ENCODE measurements at places on chromosomes 2 and 18.

DNA sequence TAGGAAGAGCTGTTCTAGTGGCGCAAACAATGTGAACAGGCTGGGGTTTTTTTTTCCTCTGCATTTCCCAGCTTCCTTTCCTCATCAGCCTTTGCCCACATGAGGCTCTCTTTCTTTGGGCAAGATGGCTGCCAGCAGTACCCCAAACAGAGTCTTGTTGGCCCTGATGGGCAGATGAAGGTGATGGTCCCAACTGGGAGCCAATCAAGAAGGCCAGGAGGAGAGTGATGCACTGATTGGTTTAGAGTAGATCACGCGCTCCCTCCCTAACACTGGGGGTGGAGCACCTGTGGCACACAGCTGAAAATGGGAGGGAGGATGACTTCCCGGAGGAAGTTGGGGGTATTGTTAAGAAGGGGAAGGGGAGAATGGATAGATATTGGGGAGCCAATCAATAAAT, 96.3 kb upstream of the FZD7 start:
- no peak for DNase-seq

- peak; percentile 15 for DNase-seq
Measured at GRCh38 chr2:169361706-169362117, 622 bp downstream of the LRP2 start.

- DNase-seq: no peak
Measured at GRCh38 chr2:143808166-143808565, 678.9 kb downstream of the ARHGAP15 start.

- DNase-seq: no peak
Measured at GRCh38 chr2:147273628-147274027, 571.2 kb upstream of the ACVR2A start.

GRCh38 chr2:20962939-20963557, 80.8 kb downstream of the APOB start:
- peak; percentile 53 for DNase-seq

DNA sequence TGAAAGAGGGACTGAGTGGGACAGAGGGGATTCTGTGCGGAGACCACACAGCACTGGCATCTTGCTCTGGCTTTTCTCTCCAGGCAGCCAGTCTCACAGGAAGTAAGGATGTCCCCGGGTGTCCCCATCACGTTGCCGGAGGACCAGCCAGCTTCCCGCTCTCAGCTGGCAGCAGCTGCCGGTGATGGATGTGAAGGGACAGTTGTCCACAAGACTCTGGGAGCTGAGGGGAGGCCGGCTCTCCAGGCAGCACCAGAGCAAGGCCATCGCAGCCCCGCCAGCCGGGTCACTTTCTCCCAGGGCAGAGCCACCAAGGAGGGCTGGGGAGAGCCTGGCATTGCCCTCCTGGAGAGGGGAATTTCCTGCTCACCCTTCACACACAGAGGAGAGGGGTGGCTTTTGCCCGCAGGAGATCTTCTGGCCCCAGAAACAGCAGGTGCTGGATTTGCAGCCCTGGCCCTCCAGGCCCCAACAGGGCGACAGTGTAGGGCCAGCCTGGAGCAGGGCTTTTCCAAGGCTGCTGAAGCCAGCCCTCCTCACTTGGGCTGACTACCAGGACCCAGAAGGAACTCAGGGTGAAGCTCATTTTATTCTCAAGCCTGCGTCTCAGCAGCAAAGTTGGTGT, 24.0 kb upstream of the B3GNT7 start:
- DNase-seq: no peak

DNA sequence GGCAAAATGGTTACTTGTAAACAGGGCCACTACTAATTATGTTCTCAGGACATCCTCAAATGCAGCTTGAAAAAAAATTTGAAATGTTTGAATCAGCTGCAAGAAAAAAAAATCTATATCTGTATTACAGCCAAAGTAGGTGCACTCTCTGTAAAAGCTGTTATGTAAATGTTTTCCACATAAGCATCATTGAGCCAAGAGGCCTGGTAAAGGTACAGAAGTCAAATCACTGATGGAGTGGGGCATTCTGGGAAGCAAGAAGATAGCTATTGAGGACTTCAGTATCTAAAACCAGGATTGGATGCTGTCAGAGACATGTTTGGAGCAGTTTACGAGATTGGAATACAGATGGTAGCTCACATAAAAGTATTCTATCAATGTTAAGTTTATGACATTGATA, 80.3 kb downstream of the MAPRE2 start:
- no peak for DNase-seq

- no peak for DNase-seq
Measured at GRCh38 chr2:74959106-74959751, 786 bp downstream of the POLE4 start.

DNA sequence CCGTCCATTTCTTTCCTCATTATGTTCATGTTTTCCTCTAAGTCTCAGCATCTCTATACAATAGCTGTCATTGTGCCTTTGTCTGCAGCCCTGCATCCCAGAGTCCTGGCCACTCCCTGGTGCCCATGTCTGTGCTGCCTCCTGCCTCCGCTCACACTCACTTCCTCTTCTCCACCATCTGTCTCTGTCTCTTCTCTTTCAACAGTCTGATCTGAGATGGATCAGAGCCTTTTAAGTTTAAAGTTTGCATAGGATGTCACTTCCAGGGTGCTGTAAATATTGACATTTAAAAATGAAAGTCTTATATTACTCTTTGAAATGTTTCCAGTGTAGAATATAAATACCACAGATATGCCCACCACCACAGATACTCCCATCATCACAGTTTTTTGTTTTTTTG, 42.7 kb downstream of the UBE2F start:
- no peak for DNase-seq

GRCh38 chr2:88628571-88628939, 1.3 kb upstream of the EIF2AK3 start:
- DNase-seq: no peak

GRCh38 chr2:188318161-188318749, 26.6 kb downstream of the GULP1 start:
- DNase-seq: no peak

GRCh38 chr2:620004-620403, 57.2 kb downstream of the TMEM18 start:
- DNase-seq: no peak

DNA sequence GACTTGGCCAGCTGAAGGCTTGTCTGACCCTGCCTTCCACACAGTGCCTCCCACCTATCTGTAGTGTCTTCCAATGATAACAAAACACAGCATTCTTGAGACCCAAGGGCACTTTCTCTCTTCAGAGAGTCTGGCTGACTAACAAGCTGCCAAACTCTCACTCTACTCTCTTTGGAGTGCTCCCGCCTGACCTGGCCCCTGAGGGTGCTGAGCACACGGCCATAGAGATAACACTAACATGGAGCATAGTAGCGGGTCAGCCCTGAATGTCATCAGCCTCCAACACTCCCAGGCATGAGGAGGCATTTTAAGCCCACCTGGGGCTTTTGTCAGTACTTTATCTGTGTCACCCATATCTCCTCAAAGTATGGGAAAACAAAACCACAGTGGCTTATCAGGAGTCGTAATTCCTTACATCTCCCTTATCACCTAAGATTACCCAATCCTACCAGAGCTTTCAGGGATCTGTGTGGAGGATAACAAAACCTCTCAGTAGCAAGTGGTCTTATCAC, 160.3 kb upstream of the TCF4 start:
- no peak for DNase-seq

DNA sequence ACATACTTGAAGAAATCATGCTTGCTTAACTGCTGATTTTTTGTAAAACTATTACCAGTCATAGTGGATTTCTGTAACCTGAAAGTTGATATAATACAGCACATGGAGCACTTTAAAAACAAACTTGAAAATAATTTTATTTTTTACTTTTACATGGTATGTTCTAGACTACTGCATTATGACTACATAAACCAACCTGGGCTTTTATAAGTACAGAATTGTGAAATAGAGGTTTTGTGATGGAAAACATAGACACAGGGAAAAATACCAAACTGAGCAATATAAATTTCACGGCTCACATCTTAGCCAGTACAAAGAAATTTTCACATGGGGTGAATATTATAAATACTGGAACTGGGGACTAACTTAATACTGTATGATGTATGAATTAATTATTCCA, 59.3 kb upstream of the CTIF start:
- DNase-seq: no peak

GRCh38 chr2:63669596-63669995, 80.8 kb downstream of the MDH1 start:
- no peak for DNase-seq

DNA sequence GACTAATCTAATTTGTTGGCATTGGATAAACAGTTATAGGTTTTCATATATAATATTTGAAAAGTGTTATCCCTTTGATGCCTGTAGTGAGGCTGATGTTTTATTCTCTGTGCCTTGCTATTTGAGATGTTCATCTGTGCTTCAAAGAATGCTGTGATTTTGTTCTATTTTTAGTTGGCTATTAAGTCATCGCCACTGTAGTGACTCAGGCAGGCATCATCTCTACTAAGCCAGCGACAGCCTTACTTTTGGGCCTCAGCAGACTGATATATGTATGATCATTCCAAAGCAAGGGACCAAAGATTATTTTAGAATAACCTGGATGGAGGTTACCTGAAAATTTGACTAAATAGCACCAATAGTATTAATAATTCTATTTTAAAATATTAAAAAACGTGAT, 1674.5 kb upstream of the NXPH2 start:
- DNase-seq: peak; percentile 84

DNA sequence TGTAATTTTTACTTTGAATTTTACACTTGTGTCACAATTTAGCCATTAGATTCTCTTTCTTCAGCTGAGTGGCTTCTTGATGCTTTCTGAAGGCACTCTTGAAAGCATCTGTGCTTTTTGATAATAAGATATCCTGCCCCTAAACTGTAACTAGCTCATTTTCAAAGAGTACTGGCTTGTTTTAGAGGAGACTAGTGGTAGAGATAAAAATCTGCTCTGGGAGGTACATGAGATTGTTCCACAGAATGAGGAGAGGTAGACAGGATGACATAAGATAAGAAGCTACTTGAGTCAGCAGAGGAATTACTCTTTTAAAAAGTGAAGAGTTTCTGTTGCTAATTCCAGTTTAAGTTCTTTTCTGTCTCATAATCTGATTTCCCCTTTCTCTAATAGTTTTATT, 10.6 kb downstream of the PLEKHB2 start:
- no peak for DNase-seq

GRCh38 chr2:38187541-38188011, 111.6 kb upstream of the CYP1B1 start:
- peak; percentile 51 for DNase-seq

GRCh38 chr2:25085761-25086560, 44.1 kb downstream of the EFR3B start:
- DNase-seq: no peak

- DNase-seq: no peak
Measured at GRCh38 chr2:46569061-46569560, 89.7 kb downstream of the TMEM247 start.

DNA sequence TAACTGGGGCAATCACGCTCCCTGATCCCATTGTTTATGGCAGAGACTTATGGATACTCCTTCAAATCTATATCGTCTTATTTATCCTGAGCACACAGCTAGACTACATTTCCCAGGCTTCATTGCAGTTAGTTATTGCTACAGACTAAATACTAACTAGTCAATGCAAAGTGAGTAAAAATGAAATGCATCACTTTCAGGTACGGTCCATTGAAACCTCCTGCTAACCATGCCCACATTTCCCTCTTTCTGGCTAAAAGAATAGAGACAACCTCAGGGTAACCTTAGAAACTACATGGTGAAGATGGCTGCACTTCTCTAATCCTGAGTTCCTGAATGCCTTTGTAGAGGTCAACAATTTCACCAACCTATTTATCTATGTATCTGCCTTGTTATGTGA, 437.4 kb downstream of the EPHA4 start:
- no peak for DNase-seq

- no peak for DNase-seq
Measured at GRCh38 chr2:129457277-129457818, 522.1 kb upstream of the RAB6C start.

DNA sequence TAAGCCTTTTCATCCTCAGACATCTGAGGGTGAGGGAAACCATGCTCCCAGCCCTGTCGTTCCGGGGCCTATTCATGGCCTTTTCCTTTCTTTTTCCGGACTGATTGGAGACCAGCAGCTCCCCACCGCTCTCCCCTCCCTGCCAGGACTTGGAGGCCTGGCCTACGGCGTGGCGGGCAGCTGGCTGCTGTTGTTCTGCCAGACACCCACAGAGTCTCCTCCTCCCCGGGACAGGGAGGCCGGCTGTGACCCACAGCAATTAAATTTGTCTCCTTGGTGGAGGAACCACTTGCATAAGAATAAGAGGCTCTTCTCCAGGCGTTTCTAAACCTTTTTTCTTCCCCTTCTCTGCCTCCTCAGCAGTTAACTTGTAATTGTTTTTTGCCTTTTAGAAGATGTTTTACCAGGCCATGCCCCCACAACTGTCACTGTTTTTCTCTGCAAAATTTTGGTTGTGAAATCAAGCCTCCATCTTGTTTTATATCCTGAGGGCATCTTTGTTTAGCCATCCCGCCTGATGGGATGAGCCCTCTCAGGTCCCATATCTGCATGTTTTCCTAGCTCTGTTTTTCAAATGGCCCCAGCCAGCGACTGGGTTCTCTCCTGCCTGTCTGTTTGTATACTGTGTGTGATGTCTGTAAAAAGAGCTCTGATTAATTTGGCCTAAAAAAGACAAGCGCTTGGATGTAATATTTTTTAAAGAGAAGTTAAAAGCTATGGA, 1060.0 kb upstream of the DDX18 start:
- DNase-seq: no peak

DNA sequence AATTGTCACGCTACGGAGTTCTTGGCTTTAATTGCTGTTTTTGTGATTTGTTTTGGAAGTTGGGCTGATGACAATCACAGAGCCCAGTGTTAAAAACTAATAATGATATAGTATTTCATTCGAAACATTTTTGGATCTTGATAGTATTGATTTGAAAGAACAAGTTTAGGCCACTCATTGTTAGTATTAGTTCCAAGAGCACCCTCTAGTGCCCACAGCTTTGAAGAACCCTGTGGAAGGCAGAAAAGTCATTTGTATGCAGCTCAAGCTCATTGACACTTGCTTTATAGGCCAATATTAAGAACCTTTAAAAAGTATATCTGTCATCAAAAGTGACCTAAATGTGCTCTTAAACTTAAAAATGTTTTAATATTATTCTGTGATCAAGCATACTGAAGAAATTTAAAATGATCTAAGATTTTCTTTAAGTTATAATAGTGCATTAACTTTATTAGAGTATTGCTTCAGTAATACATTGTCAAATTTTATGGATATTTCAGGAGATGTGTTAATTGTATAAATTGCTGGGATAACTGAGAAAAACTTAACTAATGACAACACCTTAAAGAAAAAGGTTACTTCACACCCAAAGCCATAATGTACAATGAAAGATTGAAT, 191.0 kb downstream of the GRB14 start:
- DNase-seq: peak; percentile 60

- DNase-seq: no peak
Measured at GRCh38 chr2:1407950-1408675, 5.2 kb upstream of the TPO start.

GRCh38 chr2:36169843-36170242, 185.7 kb upstream of the CRIM1 start:
- no peak for DNase-seq

DNA sequence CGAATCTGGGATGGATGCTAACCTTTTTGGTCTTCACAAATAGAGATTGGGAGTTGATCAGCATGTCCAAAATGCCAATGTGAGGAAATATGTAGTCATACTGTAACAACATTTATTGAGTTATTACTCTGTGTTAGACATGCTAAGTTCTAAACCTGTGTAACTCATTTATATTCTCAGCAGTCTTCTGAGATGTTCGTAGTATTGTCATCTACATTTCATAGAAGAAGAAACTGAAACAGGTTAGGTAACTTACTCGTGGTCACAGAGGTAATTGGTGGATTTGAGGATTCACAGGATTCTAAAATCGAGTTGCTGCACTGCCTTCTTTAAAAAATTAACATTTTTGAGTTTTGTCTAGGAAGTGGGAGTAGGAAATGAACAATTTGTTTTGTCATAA, 162.1 kb downstream of the UBE2E3 start:
- DNase-seq: no peak

All from ELR (cell line).